Right kidney (tissue), 9 donors: ENCODE measurements at places on chromosomes 4 and X.

DNA sequence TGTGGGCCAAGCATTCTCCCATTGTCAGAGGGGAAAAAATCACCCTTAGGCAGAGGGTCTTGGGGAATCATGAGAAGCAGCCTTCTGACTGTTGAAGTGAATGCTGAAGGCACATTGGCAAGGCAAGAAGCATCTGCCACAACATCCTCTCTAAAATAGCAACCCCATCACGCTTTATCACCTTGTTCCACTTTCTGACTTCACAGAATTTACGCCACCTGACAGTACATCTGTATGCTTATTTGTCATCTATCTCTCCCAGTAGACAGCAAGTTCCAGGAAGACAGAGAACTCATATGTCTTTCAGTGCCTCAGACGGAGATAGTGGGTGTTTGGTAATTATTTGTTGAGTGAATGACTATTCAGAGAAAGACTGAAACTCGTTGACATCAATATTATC is 68.4 kb upstream of the SCML1 start:
- DNase-seq = no peak

GRCh38 chrX:5080791-5081190 is 1147.9 kb downstream of the NLGN4X start:
- no peak for DNase-seq

DNA sequence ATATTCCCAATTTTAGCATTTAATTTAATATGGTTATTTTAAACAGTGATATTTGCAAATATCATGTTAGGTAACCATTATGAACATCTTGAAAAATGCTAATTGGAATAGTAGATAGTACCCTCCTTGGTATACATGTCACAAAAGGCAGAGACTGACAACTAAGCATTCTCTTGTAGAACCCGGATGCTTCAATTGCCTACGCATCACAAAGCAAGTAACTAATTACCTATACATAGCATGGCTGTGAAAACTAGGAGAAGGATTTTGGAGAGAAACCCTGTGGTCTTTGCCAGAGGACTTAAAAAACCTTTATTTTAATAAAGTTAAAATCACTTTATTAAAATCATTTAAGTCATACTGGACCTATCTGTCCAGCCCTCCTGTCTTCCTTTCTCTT is 764.1 kb upstream of the TENM3 start:
- DNase-seq = no peak

DNA sequence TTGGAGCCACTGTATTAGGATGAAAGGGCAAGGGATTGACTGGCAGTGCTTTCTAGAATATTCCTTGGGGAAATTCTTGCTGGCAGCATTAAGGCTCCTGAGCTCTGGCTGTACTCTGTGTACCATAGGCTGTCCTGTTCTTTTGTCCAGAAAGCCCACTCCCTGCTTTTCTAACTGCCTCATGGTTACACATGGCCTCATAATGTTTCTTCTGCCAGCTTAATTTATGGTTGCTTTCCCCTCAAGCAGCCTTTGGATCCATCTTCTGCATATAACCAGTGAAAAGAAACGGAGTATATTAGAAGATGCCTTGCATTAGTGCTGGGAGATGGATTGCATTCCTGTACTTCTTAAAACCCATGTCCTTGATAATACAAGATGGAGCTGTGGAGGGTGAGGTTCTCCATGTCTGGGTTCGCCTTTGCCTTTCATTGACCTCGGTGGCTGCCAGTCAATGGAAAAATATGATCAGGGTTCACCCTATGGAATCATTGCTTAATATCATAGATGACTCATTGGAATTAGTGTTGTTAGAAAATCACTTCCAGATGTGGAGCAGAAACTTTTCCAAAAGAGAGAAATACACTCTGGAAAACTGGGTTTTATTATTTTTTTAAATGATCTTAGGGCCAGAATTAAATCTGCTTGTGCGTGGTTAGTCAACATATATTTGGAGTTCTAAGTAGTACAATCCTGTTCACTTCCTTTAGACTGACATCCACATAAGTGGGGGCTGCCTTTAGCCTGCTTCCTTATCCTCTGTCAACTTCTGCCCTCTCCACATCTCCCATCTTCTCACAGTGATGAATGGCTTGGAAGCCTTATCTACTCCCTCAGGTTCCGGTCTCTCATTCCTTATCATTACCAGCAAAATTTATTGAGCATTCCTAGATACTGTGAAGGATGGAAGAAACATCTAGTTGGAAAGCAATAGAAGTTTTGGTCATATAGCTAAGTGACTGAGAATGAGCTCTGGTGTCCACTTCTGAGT is 24.9 kb downstream of the DOCK11 start:
- DNase-seq = no peak

DNA sequence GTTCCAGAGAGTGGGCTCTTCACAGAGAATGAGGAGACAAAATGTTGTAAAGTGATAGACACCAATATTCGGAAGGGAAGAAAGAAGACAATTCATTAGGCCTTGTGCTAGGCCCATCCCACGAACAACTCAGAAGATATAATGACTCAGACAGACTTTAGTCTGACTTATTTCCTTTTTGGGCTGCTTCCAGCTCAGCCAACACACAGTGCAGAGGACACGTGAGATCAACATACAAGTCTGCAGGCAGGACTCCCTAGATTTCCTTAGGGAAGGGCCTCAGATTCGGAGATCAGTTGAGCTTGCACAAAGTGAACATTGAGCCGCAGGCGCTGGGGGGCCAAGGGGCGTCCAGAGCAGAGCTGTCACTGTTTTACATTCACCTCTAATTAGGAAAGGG is 290.7 kb upstream of the TENM3 start:
- peak; percentile 13 for DNase-seq

DNA sequence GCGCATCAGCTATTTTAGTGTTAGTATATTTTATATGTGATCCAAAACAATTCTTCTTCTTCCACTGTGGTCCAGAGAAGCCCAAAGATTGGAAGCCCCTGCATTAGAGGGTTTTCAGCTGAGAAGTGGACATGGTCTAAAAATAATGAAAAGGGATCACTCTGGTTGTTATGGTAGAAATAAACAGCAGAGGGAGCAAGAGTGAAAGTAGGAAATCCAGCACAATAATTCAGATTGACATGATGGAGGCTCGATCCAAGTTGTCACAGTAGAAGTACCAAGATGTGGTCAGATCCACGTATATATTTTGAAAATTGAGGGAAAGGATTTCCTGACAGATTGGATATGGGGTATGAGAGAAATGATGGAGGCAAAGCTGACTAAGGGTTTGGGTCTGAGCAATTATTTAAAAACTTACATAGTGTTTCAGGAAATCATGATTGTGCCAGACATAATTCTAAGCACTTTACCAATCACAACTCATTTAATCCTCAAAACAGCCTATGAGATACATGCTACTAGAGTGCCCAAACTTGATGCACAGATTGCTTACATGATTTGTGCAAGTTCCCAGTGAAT is 17.0 kb upstream of the TMEM144 start:
- no peak for DNase-seq
